ENCODE measurements at places on chromosomes 7 and 10.

DNA sequence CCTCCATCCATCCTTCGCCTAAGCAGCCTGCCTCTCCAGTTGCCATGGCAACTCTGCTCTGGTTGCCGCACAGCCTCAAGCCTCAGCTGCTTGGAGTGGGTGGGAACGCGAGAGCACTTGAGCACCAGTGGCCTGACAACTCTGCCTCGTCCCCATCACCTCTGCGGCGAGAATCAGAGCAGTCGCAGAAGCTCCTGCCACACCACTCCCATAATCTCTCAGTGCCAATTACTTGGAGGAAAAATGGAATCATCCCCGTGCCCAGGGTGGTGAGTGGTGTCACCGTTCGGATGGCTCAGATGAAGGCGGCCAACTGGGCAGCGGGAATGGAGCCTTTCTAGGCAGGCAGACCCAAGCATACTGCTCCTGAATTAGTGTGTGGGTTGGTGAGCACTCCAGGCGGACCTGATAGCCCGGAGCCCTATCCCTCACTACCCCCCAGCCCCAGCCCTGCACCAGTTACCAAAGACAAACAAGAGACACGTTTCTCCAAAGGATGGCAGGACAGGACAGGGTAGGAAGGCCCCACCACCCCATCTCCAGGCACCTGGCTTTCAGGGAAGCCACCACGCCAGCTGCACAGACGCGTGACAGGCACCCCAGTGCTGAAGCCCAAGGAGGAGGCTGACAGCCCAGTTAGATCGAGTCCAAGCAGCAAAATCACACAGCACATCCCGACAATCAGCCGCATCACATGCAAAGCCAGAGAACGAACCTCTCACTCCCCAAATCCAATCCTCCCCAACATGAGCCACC, 335.4 kb downstream of the PTPRN2 start:
- DNase-seq: no peak

GRCh38 chr10:28903063-28903462, 225.7 kb downstream of the BAMBI start:
- no peak for DNase-seq

DNA sequence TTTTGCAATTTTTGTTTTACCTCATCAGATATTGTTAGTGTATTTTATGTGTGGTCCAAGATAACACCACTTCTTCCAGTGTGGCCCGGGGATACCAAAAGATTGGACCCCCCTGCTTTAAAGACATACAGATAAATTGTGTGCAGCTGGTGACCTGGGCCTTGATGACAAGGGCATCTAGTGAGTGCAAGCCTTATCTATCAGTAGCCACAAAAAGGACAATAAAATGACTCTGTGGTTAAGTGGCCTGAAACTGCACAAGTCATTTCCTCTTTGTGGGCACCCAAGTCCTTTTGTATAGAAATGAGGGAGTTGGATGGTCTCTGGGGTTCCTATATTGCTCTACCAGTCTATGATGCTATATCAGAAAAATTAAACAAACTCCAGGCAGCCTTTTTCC, 98.1 kb downstream of the PARD3 start:
- no peak for DNase-seq

- DNase-seq: no peak
Observed at GRCh38 chr7:155558351-155558750, 12.0 kb upstream of the CNPY1 start.

DNA sequence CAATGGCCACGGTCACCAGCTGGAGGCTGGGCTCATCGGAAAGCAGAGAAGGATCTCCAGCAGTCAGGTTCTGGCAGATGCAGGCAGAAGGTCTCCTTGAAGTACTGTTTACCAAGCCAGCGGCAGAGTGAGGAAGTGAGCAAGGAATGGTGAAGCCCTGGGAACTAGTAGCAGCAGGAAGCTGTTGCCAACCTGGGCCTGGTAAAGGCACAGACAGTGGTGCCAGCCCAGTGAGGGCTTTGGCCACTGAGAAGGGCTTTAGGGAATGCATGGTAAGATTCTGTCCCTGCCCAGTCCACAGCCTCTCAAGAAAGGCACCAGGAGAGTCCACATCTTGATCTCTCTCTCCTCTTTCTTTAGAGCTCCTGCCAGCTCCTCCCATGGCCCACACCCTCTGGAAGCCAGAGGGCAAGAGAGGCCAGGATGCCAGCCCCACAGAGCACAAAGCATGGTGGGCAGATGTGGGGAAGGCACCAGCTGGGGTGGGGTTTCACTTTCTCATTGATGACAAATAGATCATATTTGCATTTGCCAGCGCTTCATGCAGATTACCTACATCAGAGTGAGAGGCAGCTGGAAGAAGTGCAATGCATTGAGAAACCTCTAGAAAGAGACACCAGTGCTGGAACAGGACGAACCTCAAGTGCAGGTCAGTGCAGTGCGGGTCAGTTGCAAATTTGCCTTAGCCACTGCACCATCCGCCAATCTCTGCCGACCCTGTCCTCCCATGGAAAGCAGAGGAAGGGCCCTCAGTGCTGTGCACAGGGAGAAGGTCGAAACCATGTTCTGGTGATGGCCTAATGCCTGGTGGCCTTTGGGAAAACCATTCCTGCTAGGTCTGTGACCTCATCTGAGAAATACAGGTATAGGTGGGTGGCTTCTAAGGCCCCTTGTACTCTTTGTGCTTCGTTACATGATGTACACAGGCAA, 667.8 kb upstream of the MKI67 start:
- DNase-seq: no peak

GRCh38 chr10:124626759-124627380, 117.3 kb downstream of the FAM53B start:
- DNase-seq: peak; percentile 75

DNA sequence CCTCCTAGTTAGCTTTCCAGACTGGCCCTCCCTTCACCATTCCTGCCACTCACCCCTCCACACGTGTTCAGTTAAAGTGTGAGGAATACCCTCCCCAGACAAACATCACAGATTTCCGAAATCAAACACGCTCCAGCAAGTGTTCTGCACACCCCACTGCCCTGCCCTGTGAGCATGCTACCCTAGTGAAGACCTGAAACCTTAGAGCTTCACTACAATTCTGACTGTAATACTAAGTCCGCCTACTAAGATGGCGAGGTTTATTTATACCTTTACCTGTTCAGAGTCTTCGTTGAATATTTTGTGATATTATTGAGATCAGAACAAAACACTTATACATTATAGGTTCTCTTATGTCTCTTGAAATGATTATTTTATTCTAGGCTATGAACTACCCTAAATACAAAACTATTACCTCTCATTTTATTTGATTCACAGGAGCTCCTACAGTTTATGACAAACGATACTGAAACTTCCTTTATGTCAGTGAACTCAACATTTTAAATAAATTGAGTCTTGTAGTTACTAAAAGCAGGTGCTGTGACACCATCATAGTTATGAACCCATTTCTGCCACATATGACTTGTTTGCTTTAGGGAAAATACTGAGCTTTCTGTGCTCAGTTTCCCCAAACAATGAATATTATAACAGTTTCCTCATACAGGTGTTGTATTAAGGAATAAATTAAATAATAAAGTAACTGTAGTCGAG, 8.6 kb downstream of the SCIN start:
- no peak for DNase-seq

DNA sequence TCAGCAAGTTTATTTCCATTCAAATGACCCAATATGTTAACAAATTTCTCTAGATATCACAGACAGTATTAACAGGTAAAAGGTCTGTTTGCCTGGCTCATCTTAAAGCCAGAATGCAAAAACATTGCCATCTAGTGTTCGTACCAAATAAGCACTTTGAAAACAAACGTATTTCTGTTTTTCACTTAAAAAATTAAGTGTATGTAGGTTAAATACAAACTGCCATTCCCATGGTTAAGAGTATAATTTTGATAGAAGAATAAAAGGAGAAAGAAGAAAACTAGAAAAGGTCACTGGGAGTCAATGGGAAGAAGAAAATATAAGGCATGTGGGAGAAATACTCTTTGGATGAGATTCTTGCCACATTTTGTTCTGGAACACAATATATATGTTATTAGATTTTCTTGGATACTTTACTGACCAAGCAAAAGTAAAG, 51.0 kb downstream of the ORC5 start:
- no peak for DNase-seq

DNA sequence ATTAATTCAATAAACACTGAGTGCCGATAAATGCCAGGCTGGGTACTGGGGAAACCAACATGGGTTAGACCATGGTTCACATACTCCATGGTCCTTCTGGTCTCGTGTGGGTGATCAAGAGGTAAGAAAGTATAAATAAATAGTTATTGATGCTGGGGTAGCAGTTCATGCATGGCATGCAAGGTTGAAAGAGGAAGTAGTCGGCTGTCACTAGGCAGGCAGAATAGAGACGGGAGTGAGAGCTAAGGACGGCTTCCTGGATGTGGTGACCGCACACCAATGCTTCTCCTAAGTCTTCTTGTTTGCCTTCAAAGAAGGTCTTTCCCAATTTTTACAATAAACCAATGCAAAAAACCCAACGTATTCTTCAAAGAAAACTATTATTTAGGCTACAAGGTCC, 208.6 kb downstream of the ADAM12 start:
- no peak for DNase-seq

GRCh38 chr7:128164061-128164954, 76.8 kb upstream of the LEP start:
- DNase-seq: peak; percentile 57

DNA sequence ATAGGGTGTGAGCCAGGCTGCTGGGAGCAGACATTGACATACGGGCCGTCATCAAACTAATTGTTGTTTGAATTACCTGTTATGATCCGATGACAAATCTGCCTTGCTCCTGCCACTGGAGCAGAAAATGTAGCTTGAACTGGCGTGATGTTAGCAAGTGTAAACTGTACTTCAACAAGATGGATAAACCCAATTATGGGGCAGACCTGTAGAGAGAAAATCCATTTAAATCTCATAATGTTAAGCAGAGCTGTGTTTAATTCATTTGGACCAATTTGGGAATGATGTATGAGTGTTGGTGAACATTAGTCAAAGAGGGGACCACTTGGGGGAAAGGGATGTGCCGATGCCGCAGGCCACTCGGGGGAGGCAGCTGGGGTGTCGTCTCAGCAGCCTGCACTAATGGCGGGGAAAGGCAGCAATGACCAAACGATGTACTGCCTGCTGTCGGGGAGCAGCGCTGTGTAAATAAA, 27.4 kb downstream of the TCF7L2 start:
- no peak for DNase-seq

DNA sequence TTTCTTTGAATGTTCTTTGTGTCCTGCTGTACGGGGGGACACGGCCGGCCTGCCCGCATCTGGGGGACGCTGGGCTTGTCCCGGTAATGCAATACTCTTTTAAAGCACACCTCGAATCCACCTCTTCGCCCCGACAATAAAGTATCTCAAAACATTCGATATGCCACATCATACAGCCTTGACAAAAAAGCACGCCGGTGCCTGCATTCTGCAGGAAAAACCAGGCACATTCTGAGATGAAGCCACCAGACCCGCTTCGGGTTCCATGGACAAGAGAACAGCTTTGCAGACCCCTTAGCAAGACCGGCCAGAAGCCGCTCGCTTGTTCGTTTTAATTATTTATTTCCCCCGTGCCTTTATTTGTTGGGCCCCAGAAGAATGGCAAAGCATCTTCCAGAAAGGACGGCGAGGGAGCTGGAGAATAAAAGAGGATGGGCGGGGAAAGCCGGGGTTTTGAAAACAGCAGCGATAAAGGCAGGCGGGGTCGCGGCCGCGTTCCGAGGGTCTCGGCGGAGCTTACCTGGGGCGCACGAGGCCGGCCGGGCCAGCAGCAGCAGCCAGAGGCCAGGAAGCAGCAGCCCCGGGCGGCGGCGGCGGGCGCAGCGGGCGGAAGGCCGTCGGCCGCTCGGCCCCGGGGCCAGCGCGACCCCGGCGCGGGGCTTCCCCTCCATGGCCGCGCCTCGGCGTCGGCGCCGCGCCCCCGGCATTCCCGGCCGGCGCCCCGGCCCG, 462 bp downstream of the KIAA1549 start:
- DNase-seq: no peak

DNA sequence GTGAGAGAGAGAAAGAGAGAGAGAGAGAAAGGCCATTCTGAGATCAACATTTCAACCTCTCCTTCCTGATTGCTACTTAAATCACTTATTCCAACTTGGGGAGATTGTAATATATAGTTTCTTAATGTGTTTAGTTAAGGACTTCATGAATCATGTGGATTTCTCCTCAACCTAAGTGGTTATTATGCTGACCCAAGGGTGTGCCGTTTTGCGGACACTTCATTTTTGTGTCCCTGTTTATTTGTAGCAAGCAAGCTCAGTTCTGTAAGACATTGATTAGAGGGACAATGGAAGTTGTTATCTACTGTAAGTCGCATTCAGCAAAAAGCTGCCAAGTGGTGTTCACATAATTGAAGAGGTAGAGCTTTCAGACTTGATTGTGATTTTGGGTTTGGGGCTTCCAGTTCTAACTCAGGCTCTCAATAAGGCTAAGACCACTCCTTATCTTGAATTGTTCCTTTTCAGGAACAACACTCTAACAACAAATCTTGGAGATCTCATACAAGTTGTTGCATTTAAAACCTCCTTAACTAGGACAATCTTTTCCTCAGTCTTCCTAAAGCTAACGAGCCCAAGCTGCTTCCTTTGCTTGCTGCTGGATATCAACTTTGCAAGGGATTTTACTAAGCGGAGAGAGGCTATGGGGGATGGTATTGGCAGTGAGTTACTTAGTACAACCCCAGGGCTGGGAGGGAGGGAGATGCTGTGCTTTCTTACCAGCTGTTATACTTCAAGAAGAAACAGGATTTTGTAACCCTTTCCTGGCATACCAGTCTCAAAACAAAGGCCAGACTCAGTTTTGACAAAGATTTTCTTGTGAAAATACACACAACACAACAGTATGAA, 19.8 kb upstream of the COL1A2 start:
- DNase-seq: peak; percentile 68
